ENCODE measurements at places on chromosomes 1 and 21.

DNA sequence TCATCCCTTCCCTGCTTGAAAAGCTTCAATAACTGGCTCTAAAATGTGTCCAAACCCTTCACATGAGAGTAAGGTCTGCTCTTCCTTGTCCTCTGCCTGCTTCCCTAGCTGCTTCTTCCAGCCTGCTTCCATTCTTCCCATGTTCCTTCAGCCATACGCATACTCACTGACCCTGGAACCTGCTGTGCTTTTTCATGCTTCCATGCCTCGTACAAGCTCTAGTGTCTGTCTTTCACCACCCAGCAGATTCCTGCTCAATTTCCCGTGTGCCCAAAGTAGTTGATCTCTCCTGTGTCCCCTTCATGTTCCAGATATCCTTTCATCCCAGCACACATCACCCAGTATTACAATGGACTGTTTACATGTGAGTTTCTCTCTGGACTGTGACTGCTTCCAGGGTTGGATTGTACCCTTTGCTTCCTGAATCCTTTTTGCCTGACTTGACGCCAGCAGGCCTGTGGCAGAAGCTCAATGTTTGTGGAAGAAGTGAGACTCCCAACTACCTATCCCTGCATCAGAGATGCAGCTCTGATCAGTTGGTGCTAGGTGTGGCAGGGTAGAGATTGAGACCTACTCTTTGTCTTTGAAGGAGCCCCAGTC, 35.9 kb upstream of the RNF19B start:
- DNase-seq, result no peak

- no peak for DNase-seq
Observed at GRCh38 chr1:8765198-8765597, 52.2 kb downstream of the RERE start.

DNA sequence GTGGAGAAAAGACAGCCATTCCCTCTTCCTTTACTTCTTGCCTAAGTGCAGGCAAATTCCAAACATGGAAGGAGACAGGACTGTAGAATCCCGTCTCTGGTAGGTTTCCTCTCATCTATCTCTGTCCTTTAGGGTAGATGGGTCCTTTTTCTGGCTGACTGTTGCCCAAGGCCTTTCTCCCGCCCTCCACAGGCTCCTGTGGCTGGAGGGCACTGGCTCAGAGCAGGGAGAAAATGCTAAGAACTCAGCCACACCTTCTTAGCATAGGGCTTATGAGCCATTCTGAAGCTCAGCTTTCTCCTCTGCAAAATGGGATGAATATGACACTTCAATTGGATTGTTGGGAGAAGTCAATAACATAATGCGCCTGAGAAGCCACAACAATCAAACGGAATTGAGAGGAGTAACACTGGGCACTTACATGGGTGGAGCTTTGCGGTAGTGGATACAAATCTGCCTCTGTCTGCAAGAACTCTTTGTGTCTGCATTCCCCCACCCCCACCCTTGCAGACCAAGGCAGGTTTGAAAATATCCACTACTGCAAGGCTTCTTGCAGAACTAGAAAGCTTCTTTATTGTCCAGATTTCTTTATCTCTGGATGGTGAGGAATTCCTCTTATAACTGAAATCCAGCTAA, 94.7 kb downstream of the CSMD2 start:
- DNase-seq, result no peak

DNA sequence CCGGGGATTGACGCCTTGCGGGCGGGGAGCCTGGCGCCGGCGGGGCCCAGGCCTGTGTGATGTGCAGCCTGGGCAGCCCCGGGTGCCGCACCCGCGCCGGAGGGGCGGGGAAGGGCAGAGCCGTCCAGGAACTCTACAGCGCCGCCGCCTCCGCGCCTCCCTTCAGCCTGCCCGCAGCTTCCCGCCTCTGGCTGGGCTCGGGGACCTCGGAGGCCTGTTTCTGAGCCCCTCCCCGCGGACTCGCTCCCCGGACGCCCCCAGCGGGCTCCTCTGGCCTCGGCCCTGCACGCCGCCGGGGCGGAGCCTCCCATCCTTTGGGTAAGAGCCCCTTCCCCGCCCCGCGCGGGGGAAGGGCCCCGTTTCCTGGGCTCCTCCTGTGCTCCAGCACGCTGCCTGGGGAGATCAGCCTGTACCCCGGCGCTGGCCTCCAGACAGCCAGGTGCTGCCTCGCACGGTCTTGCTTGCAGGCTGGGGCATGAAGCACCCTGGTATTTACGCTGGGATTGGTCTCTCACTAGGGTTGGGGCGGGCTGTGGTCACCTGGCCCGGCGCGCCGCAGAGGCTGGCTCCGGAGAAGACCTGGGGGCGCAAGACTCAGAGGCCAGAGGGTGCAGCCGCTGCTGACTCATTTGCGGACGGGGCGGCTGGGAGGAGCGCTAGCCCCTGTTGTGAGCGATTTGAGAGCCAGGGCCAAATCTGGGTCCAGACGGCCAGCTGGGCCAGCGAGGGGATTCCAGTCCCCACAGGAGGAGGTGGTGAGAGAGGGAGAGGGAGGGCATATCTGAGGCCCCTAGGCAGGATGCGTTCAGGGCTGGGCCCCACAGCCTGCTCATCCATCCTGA, 5.7 kb upstream of the ACOT11 start:
- DNase-seq, result no peak

GRCh38 chr1:81351864-81352263, 448.9 kb upstream of the ADGRL2 start:
- DNase-seq, result no peak
